Mesendoderm (in vitro differentiated cells): ENCODE measurements at places on chromosomes 2 and 18.

DNA sequence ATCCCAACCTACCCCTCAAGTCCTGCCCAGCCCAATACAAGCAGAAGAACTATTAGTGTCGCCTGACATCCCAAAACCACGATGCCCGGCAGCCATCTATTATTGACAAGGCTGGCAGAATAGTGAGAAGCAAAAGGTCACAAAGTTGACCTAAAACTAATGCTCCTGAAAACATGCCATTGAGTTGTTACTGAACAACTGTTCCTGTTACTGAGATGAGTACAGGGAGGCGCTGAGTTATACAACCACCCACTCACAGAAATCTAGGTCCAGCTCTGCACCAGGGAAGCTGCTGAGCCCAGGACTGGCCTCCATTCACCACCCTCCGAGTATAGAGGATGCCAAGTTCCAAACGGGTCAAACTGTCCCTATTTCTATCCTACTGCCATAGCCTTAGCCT, 180.0 kb upstream of the ACAA2 start:
- no peak for DNase-seq

DNA sequence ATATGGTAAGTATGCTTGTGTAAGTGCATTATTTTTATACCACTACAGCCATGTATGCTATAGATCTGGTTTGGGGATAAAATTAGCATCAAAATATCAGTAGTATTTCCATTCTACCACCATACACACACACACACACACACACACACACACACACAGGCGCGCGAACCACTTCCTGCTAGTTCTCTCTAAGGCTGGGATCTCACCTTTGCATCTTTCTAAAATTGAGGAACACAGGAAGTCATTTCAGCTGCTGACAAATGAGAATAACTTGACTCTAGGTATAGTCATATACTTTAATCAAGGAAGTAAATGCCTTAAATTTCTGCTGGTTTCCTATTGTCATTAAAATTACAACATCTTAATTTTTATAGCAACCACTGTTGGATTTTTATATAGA, 72.5 kb downstream of the RBM43 start:
- no peak for DNase-seq

DNA sequence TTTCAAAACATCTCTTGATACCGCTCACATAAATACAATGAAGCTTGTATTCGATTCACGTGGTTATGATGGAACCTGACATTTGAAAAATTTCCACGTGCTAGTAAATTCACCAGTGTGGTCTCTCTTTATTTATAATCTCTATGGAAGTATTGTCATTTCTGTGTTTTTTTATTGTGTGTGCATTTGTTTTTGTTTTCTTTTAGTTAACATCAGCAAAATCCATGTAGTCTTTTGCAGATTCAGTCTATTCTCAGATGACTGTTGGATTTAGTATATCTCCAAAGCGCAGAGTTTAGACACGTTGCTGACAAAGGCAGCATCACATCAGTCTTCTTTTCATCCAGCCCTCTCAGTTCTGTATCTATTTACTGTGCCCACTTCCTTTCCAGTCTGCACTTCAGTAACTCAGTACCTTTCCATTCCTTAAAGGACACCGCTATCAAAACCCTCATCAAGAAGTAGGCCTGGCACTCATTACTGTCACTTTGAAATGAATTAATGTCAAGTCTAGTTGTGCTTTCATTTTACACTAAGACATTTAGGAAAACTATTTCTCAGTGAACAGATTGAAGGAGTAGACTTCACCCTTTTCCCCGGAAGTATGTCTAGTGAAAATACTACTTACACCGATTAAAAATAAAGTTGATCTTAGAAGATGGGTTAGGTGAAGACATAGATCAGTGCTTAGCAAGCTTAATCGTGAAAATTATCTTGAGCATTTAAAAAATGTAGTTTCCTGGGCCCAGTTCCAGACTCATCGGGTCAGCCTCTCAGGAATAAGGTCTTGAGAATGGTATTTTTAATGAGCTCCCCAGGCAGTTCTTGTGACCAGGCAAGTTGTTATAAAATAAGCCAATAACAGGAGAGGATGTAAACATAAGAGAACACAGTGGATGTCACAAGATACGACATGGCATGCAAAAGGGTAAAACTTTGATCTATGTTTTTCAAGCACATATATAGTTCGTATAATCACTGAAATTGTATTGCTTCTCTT, 506.8 kb upstream of the ZEB2 start:
- no peak for DNase-seq

DNA sequence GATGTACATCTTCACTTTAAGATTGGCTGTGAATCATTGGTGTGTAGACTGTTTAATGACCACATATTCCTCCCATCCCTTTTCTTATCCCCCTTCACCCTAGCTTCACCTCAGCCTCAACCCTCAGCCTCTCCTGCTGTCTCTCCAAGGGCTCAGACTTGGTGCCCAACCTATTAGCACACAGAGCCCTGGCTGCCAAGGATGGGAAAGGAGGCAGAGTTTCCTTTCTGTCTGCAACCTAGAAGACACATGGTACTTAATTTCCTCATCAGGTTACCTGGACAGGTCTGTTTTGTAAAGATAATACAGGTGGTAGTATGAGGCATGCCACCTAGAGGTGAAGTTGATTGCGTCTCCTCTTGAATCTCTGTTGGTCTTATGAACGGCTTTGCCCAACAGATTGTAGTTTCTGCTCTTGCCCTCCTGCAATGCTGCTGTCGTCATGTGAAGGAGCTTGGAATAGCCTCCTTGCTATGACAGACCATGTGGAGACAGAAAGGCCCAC, 44.5 kb upstream of the RMND5A start:
- peak; percentile 49 for DNase-seq

- DNase-seq: peak; percentile 83
Measured at GRCh38 chr2:8684540-8684877, 2.7 kb downstream of the ID2 start.

- peak; percentile 86 for DNase-seq
Measured at GRCh38 chr18:33010149-33010548, 237.3 kb upstream of the KLHL14 start.
